ENCODE measurements at places on chromosomes 2 and 18.

DNA sequence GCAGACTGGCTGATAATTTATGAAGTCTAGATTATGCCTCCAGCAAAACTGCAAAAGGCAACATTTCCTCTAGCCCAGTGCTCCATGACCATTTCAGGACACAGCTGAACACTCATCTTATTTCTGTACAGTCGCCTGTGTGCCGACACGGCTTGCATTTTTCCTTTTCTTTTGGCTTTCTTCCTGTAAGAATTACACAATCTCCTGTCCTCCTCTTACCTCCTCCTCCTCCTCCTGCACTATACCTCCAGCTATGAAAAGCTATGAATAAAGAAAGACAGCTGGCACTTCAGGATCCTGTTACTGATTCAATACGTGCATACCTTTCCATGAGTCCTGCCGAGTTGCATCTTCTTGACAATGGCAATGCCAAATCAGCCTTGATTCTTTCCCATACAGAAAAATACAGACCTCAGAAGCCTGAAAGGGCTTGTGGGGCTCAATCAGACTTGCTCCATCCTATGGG, 32.2 kb upstream of the TRIB2 start:
- DNase-seq = no peak

GRCh38 chr2:217604527-217605194, 398.1 kb downstream of the TNS1 start:
- no peak for DNase-seq

DNA sequence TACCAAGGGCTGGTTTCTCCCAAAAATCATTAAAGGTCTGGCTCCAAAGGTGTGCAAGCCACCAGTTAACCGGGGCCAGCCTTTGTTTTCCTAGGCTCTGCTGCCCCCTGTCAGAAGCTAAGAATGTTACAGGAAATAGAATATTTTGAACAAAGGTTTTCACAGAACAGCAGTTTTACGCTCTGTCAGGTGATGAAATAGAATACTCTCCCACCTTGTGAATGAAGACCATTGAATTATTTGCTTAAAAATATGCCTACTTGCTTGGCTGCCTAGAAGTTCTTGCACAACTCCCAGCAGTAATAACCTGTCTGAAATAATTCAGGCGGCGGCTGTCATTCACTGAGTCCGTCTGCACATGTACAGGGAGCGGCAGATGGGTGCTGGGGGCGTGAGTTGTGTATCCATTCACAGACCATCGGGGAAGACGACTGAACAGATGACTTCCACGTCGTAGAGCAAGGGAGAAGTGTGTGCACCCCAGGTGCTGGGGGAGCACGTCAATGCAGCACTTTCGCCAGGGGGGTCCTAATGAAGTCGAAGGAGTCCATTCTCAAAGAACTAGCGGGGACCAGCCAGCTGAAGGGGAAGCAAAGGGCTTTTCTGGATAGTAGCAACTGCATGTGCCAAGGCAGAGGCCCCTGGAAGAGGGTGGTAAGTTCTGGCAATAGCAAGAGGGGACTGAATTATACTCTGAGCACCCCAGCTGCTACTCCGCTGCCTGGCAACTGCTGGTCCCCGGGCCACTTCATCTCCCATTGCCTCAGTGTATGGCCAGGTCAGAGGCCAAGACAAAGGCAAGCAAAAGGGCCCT, 56.1 kb downstream of the SF3B1 start:
- DNase-seq = peak; percentile 61

DNA sequence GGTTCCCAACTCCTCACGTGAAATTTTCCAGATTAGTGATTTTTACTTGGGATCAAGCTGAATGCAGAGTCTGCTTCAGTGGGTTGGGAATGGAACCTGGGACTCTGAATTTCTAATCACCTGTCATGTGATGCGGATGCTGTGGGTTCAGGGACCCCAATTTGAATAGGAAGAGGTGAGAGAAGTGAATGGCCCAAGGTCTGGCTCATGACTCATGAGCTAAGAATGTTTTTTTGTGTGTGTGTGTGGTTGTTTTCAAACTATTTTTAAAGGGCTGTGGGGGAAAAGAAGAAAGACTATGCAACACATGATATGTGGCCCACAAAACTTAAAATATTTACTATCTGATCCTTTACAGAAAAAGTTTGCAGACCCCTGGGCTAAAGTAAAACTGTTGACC, 108.5 kb upstream of the CYRIA start:
- DNase-seq = no peak

Data from left kidney (tissue), 8 donors.